CD4-positive, alpha-beta T cell (primary cell): ENCODE measurements at places on chromosomes 16 and 17. TPM values are rescaled to one million over a fixed set of nuclear protein-coding genes. Genes with fewer than 3 reads are reported as not detected.

The ENPP7 gene
- total RNA-seq: not detected

The GSDMA gene
- total RNA-seq: not detected

The SLC6A2 gene
- total RNA-seq: not detected

The ABCC3 gene
- total RNA-seq: 0.19 TPM

The CDK12 gene
- total RNA-seq: 99.6 TPM

The DNAAF1 gene
- not detected for total RNA-seq

The RAB11FIP4 gene
- 87.3 TPM for total RNA-seq

The TAC4 gene
- total RNA-seq: not detected

The TMEM220 gene
- 3.2 TPM for total RNA-seq

The MYH2 gene
- not detected for total RNA-seq

The CLEC18B gene
- total RNA-seq: 1.1 TPM
